ENCODE measurements at places on chromosomes 6 and 20. TPM values are rescaled to one million over a fixed set of nuclear protein-coding genes. Genes with fewer than 3 reads are reported as not detected.

DNA sequence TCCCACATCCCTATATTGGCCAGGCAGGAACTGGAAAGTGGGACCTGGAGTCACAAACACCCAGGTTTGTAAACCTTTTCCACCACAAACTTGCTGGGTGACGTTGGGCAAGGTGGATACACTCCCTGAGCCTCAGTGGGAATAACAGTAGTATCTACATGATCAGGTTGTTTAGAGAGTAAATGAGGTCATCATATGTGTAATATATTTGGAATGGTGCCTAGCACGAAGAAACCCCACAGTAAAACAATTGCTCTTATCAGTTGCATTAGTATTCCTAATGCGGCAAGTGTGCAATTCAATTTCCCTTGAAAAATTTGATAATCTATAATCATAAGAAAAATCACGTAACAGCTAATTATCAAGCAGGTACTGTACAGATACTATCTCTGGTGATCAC is 51.9 kb downstream of the HIVEP2 start:
- H3K4me3 ChIP-seq = no peak overlapping the region
- H3K4me1 ChIP-seq = no peaks in the 10 kb centered on the region
- no peak overlapping the region for H3K27ac ChIP-seq
- H3K27me3 ChIP-seq = no peaks in the 10 kb centered on the region

GRCh38 chr20:43302936-43303335 is 113.2 kb upstream of the PTPRT start:
- H3K4me3 ChIP-seq = no peak overlapping the region
- H3K27ac ChIP-seq = no peak overlapping the region
- DNase-seq = no peak
- no peaks in the 10 kb centered on the region for H3K27me3 ChIP-seq
- H3K4me1 ChIP-seq = no peaks in the 10 kb centered on the region

GRCh38 chr20:37352608-37352980 is 6.7 kb downstream of the SRC start:
- no peak for DNase-seq
- peaks cover 59% of the 10 kb centered on the region for H3K4me1 ChIP-seq
- H3K27me3 ChIP-seq = no peaks in the 10 kb centered on the region
- H3K4me3 ChIP-seq = no peak overlapping the region

DNA sequence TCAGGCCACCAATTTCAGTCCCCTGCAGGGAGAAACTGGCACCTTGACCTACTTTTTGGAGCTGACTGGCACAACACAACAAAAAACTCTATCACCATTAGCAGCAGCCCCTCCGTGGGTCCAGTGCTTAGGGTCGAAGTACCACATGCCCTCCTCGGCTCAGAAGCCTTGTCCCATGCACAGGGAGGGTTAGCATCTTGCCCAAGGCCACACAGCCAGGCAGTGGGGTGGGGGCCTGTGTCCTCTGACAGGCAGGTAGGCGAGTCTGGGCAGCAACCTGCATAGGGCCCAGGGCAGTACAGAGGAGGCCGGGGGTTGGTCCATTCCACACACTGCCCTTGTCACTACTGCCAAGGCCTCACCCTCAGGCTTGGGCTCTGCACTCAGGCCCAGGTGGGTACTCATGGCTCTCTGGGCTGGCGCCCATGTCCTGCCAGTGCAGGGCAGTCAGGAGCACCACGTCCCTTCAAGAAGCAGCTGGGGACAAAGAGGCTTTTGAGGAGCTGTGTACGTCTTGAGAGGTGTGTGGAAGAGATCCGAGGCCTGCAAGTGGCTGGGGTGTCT is 53.6 kb downstream of the PYGB start:
- no peaks in the 10 kb centered on the region for H3K27me3 ChIP-seq
- H3K36me3 ChIP-seq = peaks cover 74% of the 10 kb centered on the region
- H3K27ac ChIP-seq = no peak overlapping the region
- no peak overlapping the region for H3K4me3 ChIP-seq

DNA sequence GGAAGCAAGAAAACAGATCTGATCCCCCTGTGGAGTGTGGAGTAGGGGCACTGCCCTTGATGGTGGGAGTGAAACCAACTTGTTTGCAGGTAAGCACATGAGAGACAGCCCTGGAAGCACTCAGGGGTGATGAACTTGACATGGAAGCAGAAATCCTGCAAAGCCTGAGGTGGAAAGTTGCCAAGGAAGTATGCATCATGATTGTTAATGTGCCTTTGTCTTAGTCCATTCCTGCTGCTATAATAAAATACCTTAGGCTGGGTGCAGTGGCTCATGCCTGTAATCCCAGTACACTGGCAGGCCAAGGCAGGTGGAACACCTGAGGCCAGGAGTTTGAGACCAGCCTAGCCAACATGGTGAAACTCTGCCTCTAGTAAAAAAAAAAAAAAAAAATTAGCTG is 40.2 kb upstream of the IFNGR1 start:
- H3K27ac ChIP-seq = no peak overlapping the region
- no peaks in the 10 kb centered on the region for H3K36me3 ChIP-seq
- no peaks in the 10 kb centered on the region for H3K27me3 ChIP-seq

DNA sequence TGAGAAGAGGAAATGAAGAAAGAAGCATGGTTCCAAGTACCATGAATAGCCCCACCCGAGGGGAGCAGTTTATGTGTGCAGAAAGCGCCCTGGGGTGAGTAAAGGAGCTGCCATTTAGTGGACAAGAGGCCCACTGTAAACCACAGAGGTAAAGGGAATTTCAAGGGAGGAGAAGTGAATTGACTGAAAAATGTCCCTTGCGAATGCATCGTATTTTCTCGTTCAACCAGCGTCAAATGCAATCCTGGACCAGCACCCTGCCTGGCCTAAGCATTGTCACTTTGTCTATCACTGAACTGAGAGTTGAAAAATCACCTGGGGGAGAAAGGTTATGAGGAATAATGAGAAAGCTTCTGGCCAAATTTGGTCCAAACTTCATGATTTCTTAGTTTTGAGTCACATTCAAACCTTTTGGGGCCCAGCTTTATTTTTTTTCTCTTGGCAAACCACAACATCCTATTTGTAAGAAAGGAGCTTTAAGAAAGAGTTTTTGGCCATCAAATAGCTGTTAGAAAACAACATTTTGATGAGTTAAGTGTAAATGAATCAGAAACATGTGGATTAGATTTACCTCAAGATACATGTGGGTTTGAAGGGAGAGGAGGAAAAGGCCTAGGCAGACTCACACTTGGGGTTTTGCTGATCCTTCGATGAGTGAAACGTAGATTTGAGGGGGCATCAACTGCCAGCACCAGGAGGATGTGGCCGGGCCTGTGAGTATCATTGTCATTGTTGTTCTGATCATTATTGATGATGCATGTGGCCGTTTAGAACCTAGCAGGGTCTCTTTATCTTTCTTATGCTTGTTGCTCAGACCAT is 214.0 kb downstream of the CLIC5 start:
- H3K27me3 ChIP-seq = no peaks in the 10 kb centered on the region
- no peaks in the 10 kb centered on the region for H3K4me1 ChIP-seq
- no peak for DNase-seq
- H3K36me3 ChIP-seq = no peaks in the 10 kb centered on the region
- H3K4me3 ChIP-seq = no peak overlapping the region

DNA sequence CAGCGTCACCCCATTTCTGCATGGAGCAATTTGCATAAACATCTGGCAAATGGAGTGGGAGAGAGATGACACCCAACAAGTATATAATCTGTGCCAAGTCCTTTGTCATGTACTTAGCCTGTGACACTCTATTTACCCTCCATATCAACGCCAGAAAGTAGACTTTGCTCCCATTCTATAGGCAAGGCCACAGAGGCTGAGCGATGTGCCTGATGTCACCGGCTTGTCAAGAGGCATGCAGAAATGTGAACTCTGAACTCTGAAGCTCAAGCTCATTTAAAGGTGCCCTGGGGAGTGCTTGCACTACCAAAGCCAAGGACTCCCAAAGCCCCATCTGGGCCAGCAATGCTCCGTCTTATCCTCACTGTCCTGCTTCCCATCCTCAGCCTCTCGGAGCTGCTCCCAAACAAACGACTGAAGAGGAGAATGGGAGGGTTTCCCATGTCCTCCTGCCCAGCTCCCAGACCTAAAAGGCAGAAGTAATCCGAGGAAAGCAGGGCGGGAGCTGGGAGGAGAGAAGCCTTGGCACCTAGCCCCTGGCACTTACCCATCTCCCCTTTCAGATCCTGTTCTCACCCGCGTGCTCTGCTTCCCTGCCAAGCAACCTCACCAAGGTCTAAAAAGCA is 9.2 kb downstream of the CPNE5 start:
- no peak overlapping the region for H3K4me3 ChIP-seq
- H3K36me3 ChIP-seq = no peaks in the 10 kb centered on the region
- H3K27me3 ChIP-seq = no peaks in the 10 kb centered on the region
- no peak for DNase-seq
- H3K4me1 ChIP-seq = peaks cover 19% of the 10 kb centered on the region

DNA sequence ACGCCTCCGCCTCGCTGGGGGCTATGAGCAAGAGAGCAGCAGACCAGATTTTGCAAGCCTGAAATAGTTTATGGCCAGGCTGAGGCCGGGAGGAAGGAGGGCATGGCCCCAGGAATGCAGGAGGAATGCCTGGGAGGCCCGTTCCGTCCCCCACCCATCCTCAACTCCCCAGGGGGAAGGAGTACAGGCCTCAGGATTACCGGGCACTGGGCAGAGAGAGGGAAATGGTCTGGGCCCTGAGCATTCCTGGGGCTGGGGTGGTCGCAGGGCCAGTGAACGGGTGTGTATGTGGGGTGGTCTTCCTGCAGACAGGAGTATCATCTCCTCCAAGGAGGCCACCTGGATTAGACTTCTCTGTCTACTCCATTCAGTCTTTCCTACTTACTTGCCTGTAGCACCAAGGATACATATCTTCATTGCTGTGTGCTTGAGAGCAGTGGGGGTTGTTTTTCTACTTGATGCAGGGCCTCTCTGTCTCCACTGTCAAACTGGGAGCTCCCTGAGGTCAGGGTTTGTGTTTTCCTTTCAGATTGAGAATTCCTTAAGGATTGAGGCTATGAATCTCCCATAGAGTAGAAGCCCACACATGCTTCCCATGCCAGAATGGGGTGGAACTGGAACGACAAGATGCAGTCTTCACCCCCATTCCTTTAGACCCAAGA is 81.3 kb downstream of the VEGFA start:
- no peak for DNase-seq
- no peaks in the 10 kb centered on the region for H3K4me1 ChIP-seq
- H3K27ac ChIP-seq = no peak overlapping the region
- H3K4me3 ChIP-seq = no peak overlapping the region
- no peaks in the 10 kb centered on the region for H3K27me3 ChIP-seq

GRCh38 chr6:125524356-125524755 is 222.6 kb upstream of the HDDC2 start:
- H3K4me1 ChIP-seq = no peaks in the 10 kb centered on the region
- H3K27ac ChIP-seq = no peak overlapping the region
- no peaks in the 10 kb centered on the region for H3K36me3 ChIP-seq
- DNase-seq = no peak
- no peak overlapping the region for H3K4me3 ChIP-seq

Gene PDCD2
- polyA plus RNA-seq = 69.4 TPM

Gene RIPPLY2
- polyA plus RNA-seq = not detected

Gene CCNC
- 41.9 TPM for polyA plus RNA-seq

Gene CRISP2
- not detected for polyA plus RNA-seq

Gene PIGU
- polyA plus RNA-seq = 5.8 TPM

Measured in CD14-positive monocyte (primary cell).